Progenitor cell of endocrine pancreas (in vitro differentiated cells): ENCODE measurements at places on chromosomes 13 and 19. TPM values are rescaled to one million over a fixed set of nuclear protein-coding genes. Genes with fewer than 3 reads are reported as not detected.

DNA sequence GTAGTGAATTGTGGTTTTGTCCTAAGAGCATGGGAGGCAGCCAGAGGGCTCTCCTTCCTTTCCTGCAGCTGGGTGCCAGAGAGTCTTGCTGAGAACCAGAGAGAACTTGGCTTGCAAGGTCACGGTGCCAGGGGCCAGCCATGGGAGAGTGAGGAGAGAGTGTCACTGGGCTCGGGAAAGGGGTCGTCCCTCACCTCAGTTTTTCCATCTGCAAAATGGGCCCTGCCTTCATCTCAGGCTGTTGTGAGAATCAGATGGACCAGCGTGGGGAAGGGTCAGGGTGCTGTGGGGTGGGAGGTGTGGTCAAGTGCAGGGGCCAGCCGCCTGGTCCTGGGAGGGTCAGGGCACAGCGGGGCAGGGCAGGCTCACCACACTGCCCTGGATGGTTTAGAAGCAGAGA lies 7.3 kb downstream of the LRP3 start:
- peaks cover 7% of the 10 kb centered on the region for H3K36me3 ChIP-seq
- H3K27me3 ChIP-seq, result no peaks in the 10 kb centered on the region

DNA sequence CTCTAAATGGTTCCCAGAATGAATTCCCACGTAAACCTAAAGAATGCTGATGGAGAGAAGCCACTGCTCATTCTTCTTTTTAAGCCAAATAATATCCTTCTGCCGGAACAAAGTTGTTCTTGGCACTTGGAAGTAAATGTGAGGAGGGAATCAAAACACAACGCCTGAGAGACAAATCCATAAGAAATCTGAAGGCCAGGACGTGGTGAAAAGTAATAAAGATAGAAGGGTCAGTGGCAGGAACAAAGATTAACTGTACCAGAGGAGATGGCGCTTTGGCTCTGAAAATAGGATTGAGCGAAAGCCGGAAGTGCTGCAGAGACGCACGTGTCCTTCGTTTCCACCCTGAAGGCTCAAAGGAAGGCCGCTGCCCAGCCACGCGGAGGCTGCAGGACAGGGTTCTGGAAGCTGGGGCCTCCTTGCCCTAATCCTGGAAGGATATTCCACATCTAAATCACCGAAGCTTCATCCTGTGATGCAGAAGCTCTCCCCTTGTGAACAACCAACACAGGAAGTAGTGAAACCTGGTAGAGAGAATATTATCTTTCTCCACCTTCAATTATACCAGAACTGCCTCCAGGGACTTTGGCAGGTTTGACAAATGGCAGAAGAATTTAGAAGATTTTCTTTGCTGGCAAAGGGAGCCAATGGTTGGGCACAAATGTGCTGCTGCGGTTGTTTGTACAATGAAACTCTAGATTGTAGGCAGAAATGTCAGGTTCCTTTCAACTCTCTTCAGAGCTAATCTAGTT lies 214.6 kb upstream of the SERP2 start:
- no peaks in the 10 kb centered on the region for H3K36me3 ChIP-seq
- H3K27me3 ChIP-seq, result peaks cover 5% of the 10 kb centered on the region
- H3K27ac ChIP-seq, result no peak overlapping the region
- peaks cover 7% of the 10 kb centered on the region for H3K4me1 ChIP-seq
- no peak overlapping the region for H3K4me3 ChIP-seq
- DNase-seq, result no peak

- no peak overlapping the region for H3K4me3 ChIP-seq
- no peak overlapping the region for H3K27ac ChIP-seq
- no peak for DNase-seq
- no peaks in the 10 kb centered on the region for H3K27me3 ChIP-seq
- peaks cover 4% of the 10 kb centered on the region for H3K36me3 ChIP-seq
- no peaks in the 10 kb centered on the region for H3K4me1 ChIP-seq
These were observed 306.5 kb downstream of the KCTD12 start for GRCh38 chr13:76579701-76580100.

GRCh38 chr13:48569104-48569666 lies 36.3 kb upstream of the RCBTB2 start:
- H3K27me3 ChIP-seq, result no peaks in the 10 kb centered on the region
- H3K27ac ChIP-seq, result no peak overlapping the region
- no peak for DNase-seq
- no peak overlapping the region for H3K4me3 ChIP-seq

DNA sequence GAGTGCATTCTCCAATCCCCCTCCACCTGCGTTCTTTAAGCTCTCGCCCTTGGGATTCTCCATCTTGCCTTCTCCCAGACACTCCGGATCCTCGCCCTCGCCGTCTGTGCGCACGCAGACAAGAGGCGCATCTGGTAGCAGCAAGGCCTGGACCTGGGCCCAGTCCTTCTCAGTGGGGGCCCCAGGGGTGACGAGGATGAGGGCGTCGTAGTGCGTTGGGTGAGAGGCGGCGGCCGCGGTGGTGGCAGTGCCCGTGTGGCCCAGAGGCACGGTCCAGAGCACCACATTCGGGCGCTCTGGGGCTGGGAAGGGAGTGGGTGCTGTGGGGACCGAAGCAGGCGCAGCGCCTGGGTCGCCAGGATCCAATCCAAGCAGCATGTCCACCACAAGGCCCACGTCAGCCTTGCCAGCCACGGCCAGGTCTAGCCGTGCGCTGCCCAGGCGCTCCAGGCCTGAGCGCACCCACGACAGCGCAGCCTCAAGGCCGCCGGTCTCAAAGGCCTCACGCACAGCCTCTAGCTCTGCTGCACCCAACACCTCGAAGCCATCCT lies 3.1 kb downstream of the IRGQ start:
- peaks cover 25% of the 10 kb centered on the region for H3K4me1 ChIP-seq
- peak overlapping the region; percentile 47 for H3K27ac ChIP-seq
- H3K27me3 ChIP-seq, result no peaks in the 10 kb centered on the region
- peaks cover 17% of the 10 kb centered on the region for H3K36me3 ChIP-seq
- no peak overlapping the region for H3K4me3 ChIP-seq
- no peak for DNase-seq

DNA sequence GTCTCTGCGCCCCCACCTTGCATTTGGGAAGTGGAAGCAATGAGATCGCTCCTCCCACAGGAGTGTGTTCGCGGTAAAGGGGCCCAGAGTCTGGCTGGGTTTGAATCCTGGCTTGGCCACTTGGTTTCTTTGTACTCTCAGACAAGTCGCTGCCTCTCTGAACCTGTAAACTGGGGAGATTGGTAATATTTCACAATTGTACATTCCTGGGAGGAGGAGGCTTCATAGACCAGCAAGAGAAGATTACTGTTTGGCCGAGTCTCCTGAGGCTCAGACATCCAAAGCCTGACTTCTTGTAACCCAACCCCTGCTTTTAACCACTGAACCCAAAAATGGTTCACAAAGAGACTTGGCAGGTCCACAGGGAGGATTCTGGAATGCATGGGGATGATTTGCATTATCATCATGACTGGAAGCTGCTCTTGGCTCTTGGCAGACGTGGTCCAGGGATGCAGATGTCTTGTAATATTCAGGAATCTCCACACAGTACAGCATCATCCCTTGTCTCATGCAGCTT lies 13.6 kb upstream of the STRN4 start:
- peaks cover 5% of the 10 kb centered on the region for H3K36me3 ChIP-seq
- no peak overlapping the region for H3K27ac ChIP-seq
- no peaks in the 10 kb centered on the region for H3K4me1 ChIP-seq
- H3K4me3 ChIP-seq, result no peak overlapping the region
- no peaks in the 10 kb centered on the region for H3K27me3 ChIP-seq

- H3K4me3 ChIP-seq, result no peak overlapping the region
- no peaks in the 10 kb centered on the region for H3K36me3 ChIP-seq
- DNase-seq, result no peak
- H3K4me1 ChIP-seq, result peaks cover 8% of the 10 kb centered on the region
- H3K27ac ChIP-seq, result no peak overlapping the region
These were observed 309.3 kb upstream of the HTR2A start for GRCh38 chr13:47206111-47206510.

GRCh38 chr19:13079542-13079986 lies 23.1 kb downstream of the LYL1 start:
- H3K36me3 ChIP-seq, result no peaks in the 10 kb centered on the region
- H3K27me3 ChIP-seq, result peaks cover 67% of the 10 kb centered on the region
- peaks cover 4% of the 10 kb centered on the region for H3K4me1 ChIP-seq
- no peak overlapping the region for H3K4me3 ChIP-seq

- H3K36me3 ChIP-seq, result peaks cover 3% of the 10 kb centered on the region
- DNase-seq, result no peak
- H3K4me3 ChIP-seq, result peak overlapping the region; percentile 94
- peaks cover 5% of the 10 kb centered on the region for H3K4me1 ChIP-seq
- peaks cover 10% of the 10 kb centered on the region for H3K27me3 ChIP-seq
These were observed 806 bp downstream of the ZNF414 start for GRCh38 chr19:8513036-8513686.

GRCh38 chr13:99366075-99366987 lies 59.1 kb upstream of the GPR183 start:
- no peak overlapping the region for H3K4me3 ChIP-seq
- H3K27ac ChIP-seq, result no peak overlapping the region
- DNase-seq, result no peak
- no peaks in the 10 kb centered on the region for H3K4me1 ChIP-seq
- no peaks in the 10 kb centered on the region for H3K27me3 ChIP-seq

- peak overlapping the region; percentile 93 for H3K4me3 ChIP-seq
- peaks cover 23% of the 10 kb centered on the region for H3K27me3 ChIP-seq
- H3K27ac ChIP-seq, result peak overlapping the region; percentile 99
- DNase-seq, result no peak
- no peaks in the 10 kb centered on the region for H3K36me3 ChIP-seq
These were observed 1.2 kb downstream of the SPART start for GRCh38 chr13:36344886-36345437.

DNA sequence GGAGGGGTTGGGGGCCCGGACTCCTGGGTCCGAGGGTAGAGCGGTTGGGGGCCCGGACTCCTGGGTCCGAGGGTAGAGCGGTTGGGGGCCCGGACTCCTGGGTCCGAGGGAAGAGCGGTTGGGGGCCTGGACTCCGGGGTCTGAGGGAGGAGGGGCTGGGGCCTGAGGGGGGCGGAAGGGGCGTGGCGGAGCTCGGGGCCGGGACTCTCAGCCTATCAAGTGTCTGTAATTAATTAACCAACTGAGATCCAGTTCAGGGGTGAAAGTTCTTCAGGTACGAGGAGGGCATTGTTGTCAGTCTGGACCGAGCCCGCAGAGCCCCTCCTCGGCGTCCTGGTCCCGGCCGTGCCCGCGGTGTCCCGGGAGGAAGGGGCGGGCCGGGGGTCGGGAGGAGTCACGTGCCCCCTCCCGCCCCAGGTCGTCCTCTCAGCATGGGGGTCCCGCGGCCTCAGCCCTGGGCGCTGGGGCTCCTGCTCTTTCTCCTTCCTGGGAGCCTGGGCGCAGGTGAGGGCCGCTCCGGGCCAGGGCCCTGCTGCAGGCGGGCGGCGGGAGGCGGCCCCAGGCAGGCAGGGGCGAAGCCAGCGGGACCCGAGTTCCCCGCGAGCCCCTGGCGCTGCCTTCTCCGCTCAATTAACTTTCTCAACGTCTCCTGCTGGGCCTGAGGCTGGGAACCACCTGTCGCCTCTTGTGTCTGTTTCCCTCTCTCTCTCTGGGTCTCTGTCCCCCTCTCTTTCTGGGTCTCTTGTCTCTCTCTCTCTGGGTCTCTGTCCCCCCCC lies 697 bp downstream of the FCGRT start:
- H3K27ac ChIP-seq, result peak overlapping the region; percentile 67
- DNase-seq, result peak; percentile 49
- H3K36me3 ChIP-seq, result peaks cover 7% of the 10 kb centered on the region
- peak overlapping the region; percentile 82 for H3K4me3 ChIP-seq
- no peaks in the 10 kb centered on the region for H3K27me3 ChIP-seq

DNA sequence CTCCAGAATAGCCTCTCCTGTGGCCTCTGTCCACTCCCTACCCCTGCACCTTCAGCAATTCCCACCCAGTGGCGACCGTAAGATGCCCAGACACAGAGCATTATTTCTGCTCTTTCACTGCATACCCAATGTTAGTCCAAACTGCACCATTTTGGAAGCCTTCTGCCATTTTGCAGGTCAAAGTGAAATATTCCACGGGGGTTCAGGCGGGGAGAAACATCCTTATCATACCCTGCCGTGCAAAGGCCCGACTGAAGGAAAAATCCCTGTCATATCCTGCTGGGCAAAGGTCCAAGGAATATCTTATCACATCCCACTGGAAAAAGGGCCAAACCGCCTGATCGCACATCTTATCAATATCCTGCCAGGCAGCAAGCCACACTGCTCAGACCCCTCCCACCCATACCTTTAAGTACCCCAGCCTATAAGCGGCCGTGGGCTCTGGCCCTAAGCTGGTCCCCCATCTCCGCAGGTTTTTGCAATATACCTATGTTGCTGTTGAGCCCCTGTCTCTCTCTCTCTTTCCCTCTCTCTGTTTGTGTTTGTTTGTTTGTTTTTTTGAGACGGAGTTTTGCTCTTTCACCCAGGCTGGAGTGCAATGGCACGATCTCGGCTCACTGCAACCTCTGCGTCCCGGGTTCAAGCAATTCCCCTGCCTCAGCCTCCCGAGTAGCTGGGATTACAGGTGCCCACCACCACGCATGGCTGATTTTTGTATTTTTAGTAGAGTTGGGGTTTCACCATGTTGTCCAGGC lies 18.2 kb downstream of the CLEC11A start:
- H3K36me3 ChIP-seq, result no peaks in the 10 kb centered on the region
- no peaks in the 10 kb centered on the region for H3K4me1 ChIP-seq
- H3K27ac ChIP-seq, result no peak overlapping the region
- no peak overlapping the region for H3K4me3 ChIP-seq

DNA sequence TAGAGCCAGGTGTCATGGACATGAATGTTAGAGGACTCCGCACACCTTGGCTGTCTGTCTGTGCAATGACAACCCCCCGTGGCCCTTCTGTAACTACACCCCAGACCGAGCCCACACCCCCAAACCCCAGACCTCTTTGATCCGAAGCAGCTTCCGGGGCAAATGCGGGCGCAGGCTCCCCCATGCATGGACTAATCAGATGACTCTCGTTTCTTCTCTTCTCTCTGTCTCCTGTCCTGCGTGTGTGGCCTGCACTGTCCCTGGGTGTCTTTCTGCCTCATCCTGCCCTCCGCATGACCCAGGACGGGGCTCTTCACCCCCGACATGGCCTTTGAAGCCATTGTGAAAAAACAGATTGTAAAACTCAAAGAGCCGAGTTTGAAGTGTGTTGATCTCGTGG lies 38.9 kb downstream of the TMED1 start:
- H3K36me3 ChIP-seq, result peaks cover 6% of the 10 kb centered on the region
- no peak for DNase-seq
- H3K27me3 ChIP-seq, result no peaks in the 10 kb centered on the region

Gene CGB8
- total RNA-seq, result not detected in 2 replicates

Gene ATP4A
- total RNA-seq, result 0.18 TPM in 1 of 2 replicates, not detected in the other

Gene RPS15
- 917 and 938 TPM in 2 replicates for total RNA-seq

Gene MATK
- total RNA-seq, result 1.8 TPM in 2 replicates

Gene C13orf42
- total RNA-seq, result not detected in 2 replicates

Gene SHISA2
- 15.2 and 18.1 TPM in 2 replicates for total RNA-seq

Gene ZNF554
- 12.1 and 14.1 TPM in 2 replicates for total RNA-seq

Gene FBXO17
- total RNA-seq, result 24.1 and 27.1 TPM in 2 replicates

Gene ICAM5
- not detected in 2 replicates for total RNA-seq

Gene HSD17B14
- 20.5 and 22.1 TPM in 2 replicates for total RNA-seq

Gene PAK4
- 73.9 and 75.8 TPM in 2 replicates for total RNA-seq

Gene GNG7
- 9.9 and 11.3 TPM in 2 replicates for total RNA-seq

Gene SMIM24
- 1.3 and 1.6 TPM in 2 replicates for total RNA-seq

Gene PCDH20
- 21.2 and 22.7 TPM in 2 replicates for total RNA-seq

Gene ZNF536
- total RNA-seq, result 2.0 TPM in 2 replicates

Gene OXGR1
- total RNA-seq, result 0.16 TPM in 1 of 2 replicates, not detected in the other

Gene JSRP1
- 1.00 and 1.6 TPM in 2 replicates for total RNA-seq

Gene ZNF98
- not detected in 2 replicates for total RNA-seq
